ENCODE measurements at places on chromosomes 5 and 9.

GRCh38 chr5:8340739-8341344 is 471.9 kb downstream of the MTRR start:
- no peaks in the 10 kb centered on the region for H3K27me3 ChIP-seq
- H3K36me3 ChIP-seq = no peaks in the 10 kb centered on the region
- no peak overlapping the region for H3K4me3 ChIP-seq
- no peaks in the 10 kb centered on the region for H3K4me1 ChIP-seq
- no peak overlapping the region for H3K27ac ChIP-seq

DNA sequence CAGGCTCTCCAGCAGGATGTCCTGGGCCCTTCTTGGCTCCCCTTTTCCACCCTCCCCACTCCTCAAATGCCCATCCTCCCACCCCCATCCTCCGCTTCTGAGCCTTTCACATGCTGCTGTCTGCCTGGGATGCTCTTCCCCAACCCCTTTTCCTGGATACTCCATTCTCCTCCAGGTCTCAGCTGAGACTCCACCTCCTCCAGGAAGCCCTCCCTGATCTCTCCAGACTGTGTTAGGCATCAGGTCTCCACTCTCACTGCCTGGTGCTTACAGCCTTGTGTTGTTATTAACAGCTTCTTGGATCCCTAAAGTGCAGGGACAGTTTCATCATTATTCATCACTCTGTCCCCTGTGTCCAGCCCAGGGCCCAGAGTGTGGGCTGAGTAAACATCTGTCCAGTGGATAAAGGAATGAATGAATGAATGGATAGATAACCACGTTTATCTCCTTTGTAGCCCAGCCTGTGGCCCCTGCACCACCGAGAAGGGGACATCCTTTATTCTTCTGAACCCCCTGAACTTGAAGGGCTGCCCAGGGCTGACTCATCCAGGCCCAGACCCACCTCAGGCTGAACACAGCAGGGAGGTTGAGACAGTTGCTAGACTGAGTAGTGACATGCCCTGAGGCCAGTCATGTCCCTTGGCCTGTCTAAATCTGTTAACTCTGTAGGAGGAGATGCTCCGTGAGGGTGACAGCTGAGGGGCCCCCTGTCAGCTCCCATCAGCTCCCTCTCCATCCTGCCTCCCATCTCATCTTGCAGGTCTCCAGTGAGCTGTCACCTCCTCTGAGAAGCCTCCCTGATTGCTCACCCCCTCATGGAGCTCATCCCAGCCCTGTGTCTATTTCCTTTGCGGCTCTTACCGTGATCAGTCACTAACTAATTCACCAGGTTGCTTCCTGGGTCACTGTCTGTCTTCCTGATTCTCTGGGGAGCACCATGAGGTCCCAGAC is 14.6 kb upstream of the LAMC3 start:
- H3K27me3 ChIP-seq = no peaks in the 10 kb centered on the region
- H3K27ac ChIP-seq = no peak overlapping the region
- H3K4me1 ChIP-seq = no peaks in the 10 kb centered on the region
- DNase-seq = no peak
- H3K36me3 ChIP-seq = no peaks in the 10 kb centered on the region
- H3K4me3 ChIP-seq = no peak overlapping the region

DNA sequence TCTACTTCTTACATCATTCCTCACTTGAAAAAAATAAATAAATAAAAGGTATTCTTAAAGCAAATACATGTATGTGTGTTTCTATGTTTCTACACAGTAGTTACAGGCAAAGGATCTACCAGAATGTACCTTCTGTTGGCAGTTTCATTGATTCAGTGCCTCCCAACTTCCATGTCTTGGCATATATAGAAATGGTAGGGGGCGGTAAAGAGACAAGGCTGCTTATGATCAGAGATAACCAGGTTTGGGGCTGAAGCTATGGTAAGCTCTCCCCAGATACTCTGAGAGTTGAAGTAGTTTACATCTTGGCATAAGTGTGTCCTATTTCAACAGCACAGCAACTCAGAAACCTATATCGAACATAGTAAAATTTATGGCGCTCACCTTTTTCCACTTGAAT is 1075.4 kb upstream of the C9orf72 start:
- H3K36me3 ChIP-seq = no peaks in the 10 kb centered on the region
- no peak overlapping the region for H3K27ac ChIP-seq
- DNase-seq = no peak
- no peaks in the 10 kb centered on the region for H3K27me3 ChIP-seq
- H3K4me1 ChIP-seq = no peaks in the 10 kb centered on the region

DNA sequence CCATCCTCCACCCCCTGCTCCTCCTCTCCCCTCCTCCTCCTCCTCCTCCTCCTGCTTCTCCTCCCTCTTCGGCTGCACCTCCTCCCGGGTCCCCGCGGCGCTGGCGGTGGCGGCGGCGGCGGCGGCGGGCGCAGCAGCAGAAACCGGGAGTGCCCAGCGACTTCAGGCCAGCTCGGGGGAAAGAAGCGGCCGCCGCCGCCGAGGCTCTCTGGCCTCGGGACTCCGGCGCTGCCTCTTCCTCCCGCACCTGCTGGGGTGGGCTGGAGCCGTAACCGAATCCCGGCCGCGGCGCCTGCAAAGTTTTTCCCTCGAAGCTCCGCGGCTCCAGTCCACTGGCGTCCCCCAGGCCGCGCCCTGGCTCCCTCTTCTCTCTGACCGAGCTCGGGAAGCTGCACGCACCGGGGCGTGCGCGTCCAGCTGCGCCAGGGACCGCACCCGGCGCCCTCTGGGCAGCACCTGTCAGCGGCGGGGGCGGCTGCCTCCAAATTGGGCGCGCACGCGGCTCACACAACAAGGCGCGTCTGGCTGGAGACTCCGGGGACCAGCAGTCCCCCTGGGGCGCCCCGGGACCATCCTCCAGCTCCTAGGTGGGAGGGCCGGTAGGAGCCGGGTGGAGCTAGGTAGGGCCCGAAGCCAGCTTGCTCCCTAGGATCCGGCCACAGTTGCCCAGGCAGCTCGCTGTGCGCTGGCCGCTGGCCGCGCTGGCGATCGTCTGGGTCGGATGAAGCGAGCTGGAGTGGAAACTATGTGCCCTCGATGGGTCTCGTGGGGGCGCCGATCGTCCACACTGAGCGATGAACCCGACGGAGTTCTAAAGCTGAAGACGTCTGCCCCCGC is at the start of gene MCTP1:
TSS of gene MCTP1 (minus strand) at position 523 of the 837 bp plus-strand sequence.
- peak within 1 kb of the TSS; percentile 39 for H3K4me3 ChIP-seq
- no peak for DNase-seq
- H3K36me3 ChIP-seq = no peaks in the 10 kb centered on the region
- no peak within 1 kb of the TSS for H3K27ac ChIP-seq
- peaks cover 1% of the 10 kb centered on the region for H3K4me1 ChIP-seq

- H3K36me3 ChIP-seq = no peaks in the 10 kb centered on the region
- DNase-seq = peak; percentile 77
- peaks cover 16% of the 10 kb centered on the region for H3K4me1 ChIP-seq
- peak overlapping the region; percentile 98 for H3K27ac ChIP-seq
These were observed 2.3 kb downstream of the KLF9 start for GRCh38 chr9:70411930-70412831.

DNA sequence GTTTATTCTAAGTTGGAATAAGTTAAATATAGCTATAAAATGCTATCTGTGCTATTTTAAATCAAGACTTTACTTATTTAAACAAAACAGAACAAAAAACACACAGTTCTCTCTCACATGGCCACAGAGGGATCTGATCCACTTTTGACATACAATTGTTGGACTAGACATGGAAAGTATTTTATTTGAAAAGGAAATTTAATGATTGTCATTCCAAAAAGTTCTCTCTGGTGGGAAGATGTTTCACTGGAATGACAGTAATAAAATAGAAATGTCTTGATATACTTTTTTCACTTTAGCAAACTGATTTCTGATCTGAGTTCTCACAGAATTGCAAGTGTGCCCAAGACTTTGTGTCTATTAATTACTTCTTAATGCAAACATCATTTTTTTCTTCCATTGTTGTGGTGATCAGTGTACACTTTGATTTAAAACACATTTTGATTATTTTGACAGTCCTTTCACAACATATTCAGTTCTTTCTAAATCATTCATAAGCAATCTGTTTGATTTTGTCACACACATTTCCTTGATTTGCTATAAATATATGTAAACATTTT is 30.1 kb upstream of the MINAR2 start:
- H3K36me3 ChIP-seq = no peaks in the 10 kb centered on the region
- no peaks in the 10 kb centered on the region for H3K4me1 ChIP-seq
- H3K27ac ChIP-seq = no peak overlapping the region
- H3K4me3 ChIP-seq = no peak overlapping the region

- no peak overlapping the region for H3K27ac ChIP-seq
- no peaks in the 10 kb centered on the region for H3K36me3 ChIP-seq
- no peak for DNase-seq
- H3K27me3 ChIP-seq = no peaks in the 10 kb centered on the region
- no peaks in the 10 kb centered on the region for H3K4me1 ChIP-seq
These were observed 150.7 kb downstream of the DMRT2 start for GRCh38 chr9:1200847-1201251.
